Activated T-helper 9 cell treated with anti-CD3 and anti-CD28 coated beads, Interleukin-2, amount 50 U/mL, for 16 hours (primary cell): ENCODE measurements at places on chromosomes 12 and 14.

DNA sequence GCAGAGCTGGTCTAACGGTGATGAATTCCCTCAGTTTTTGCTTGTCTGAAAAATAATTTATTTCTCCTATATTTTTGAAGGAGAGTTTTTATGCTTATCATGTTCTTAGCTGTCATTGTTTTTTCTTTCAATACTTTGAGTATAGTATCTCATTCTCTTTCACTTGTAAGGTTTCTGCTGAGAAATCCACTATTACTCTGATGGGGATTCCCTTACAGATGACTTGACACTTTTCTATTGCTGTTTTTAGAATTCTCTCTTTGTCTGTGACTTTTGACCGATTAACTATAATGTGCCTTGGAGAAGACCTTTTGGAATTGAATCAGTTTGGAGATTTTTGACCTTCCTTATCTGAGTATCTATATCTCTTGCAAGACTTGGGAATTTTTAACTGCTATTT, 139.6 kb downstream of the PRKD1 start:
- DNase-seq = no peak

DNA sequence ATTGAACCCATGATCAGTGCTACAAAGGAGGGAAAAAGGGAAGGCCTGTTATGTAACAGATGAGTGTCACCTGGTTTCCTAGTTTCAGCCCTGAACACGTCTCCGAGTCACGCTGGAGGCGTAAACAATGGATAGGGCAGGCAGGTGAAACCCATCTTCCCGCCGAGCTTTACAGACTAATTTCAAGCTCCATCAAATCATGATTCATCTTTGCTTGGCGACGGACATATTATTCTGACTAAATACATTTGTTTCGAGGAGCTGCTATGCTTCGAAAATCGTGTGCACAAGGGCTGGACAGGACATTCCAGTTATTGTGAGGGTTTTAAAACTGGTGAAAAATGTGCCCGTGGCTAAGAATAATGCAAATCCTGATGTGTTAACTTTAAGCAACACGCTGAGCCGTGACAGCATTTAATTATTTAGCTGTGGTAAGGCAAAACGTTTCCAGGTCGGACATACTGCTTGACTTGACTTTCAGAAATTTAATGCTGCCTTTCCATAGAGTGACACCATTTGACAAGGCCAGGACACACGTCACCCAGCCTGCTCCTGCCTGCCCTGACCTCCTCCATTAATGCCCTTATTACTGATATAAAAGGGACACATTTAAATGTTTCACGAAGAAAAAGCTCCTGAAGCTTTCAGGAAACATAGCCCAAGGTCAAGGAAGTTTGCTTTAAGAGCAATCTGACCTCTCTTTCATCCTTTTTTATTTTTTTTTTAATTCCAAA, 1203.5 kb upstream of the TMEM132C start:
- no peak for DNase-seq

DNA sequence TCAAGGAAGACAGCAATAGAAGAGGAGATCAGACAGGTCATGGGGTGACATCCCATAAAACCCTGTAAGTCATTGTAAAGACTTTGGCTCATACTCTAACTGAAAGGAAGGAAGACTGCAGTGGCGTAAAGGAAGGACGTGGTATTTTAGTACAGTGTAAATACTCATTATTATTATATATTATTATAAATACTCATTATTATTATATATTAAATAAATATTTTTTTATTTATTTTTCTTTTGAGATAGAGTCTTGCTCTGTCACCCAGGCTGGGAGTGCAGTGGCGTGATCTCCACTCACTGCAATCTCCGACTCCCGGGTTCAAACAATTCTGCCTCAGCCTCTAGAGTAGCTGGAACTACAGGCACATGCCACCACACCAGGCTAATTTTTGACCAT, 15.1 kb upstream of the LRP10 start:
- no peak for DNase-seq

- no peak for DNase-seq
These were observed 108.0 kb downstream of the LIN7A start for GRCh38 chr12:80829767-80830166.

- no peak for DNase-seq
These were observed 764 bp downstream of the RBM25 start for GRCh38 chr14:73058922-73059673.

- DNase-seq = no peak
These were observed 44.6 kb downstream of the SFSWAP start for GRCh38 chr12:131755305-131756113.

- DNase-seq = no peak
These were observed 67.9 kb downstream of the DPF3 start for GRCh38 chr14:72826039-72826438.

GRCh38 chr12:108950991-108951739, 69.7 kb downstream of the SVOP start:
- peak; percentile 57 for DNase-seq

DNA sequence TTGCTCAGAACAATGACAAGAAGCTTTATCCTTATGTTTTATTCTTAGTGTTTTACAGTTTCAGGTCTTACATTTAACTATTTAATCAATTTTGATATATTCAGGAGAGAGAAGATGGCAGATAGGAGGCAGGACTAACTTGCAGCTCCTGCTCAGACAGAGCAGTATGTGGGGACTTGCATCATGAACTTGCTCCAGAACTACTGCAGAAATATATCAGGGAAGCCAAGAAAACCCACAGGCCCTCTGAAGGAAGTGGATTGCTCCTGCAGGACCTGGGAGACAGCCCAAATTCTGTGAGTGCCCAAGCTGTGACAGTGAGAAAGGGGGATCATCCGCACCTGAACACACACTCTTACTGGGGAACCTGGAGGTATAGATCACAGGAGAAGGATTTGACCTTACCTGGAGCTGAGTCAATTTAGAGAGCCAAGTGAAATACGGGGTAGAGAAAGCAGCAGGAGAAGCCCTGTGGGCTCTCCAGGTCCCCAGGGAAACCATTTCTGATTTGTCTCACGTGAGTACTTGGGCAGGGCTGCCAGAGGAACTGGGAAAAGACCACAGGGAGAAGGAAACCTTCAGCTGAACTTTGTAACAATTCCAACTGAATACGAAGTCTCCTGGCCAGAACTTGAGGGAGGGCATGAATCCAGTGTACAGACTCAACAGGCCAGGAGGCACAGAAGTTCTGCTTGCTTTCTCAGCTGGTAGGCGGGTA, 28.9 kb upstream of the TSPAN8 start:
- no peak for DNase-seq

DNA sequence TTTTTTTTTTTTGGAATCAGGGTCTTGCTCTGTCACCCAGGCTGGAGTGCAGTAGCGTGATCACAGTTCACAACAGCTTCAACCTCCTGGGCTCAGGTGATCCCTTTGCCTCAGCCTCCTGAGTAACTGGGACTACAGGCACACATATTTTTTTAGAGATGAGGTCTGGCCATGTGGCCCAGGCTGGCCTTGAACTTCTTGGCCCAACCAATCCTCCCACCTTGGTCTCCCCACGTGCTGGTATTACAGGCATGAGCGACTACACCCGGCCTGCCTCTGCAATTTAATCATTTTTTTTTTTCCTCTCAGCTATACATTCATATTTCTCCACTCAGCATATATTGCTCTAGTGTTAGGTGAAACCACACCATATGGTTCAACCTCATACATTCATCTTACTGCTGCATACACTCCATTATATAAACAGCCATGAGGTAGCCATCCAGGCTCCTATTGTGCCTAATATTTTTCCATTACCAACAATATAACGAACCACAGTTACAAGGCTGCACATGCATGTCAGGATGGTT, 7.1 kb downstream of the STX2 start:
- DNase-seq = no peak

- DNase-seq = no peak
These were observed 58.5 kb downstream of the CAPS2 start for GRCh38 chr12:75271576-75271975.

DNA sequence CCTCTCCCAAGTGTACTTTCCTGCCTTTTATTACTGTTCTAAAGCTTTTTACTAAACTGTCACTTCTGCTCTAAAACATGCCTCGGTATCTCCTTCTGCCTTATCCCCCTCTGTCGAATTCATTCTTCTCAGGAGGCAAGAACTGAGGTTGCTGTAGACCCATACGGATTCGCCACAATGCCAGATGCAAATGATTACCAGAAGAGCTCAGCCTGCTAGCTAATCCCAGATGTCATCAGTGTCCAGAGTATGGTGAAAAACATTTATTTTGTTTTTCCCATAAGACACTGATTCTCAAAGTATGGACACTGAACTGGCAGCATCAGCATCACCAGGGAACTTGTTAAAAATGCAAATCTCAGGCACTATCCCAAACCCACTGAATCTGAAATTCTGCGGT, 359.3 kb downstream of the TMTC2 start:
- no peak for DNase-seq

DNA sequence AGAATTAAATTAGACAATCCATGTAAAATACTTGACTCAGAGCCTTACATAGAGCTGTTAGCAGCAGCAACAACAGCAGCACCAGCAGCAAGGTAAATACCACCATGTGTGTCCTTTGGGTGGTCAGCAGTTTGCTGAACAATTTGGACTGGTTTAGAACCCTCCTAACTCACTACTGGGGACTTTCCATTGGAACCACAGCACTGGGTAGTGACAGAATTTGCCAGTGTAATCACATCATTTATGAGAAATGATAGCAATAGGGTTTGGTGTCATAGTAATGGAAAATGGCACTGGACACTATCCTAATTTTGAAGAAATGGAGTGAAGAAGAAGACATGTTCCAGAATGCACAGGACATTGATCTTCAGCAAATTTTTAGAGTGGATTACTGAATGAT, 392.8 kb downstream of the RAD51B start:
- no peak for DNase-seq

GRCh38 chr12:27975222-27976136, 2.9 kb upstream of the PTHLH start:
- DNase-seq = no peak

DNA sequence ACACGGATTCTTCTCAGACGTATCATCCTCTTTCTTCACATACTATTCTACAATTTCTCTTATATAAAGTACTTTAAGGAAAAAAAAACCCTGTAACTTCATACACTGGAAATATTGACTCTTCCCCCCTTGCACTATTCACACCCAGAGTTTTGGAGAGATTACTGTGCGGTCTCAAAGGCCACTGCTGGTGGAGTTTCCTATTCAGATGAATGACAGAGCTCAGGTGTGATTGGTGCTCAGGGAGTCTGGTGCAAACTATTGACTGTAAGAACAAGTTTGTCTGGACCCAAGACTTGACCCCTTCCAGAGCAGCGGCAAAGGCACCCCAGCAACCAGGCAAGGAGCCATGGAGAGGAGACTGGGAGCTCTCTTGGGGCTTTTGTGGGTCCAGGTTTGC, 187.5 kb upstream of the OR4E1 start:
- no peak for DNase-seq
